PC-3 (cell line): ENCODE measurements at places on chromosomes 3 and 15. TPM values are rescaled to one million over a fixed set of nuclear protein-coding genes. Genes with fewer than 3 reads are reported as not detected.

SPINK8 gene
- not detected in 2 replicates for total RNA-seq

OCA2 gene
- not detected in 2 replicates for total RNA-seq

- H3K4me3 ChIP-seq, result peak overlapping the region; percentile 94
- H3K4me1 ChIP-seq, result no peaks in the 10 kb centered on the region
- peak overlapping the region; percentile 34 for H3K27ac ChIP-seq
- H3K36me3 ChIP-seq, result no peaks in the 10 kb centered on the region
Measured at GRCh38 chr3:125594581-125595011, 701 bp downstream of the OSBPL11 start.

GRCh38 chr3:65729555-65729954 lies 309.2 kb downstream of the MAGI1 start:
- no peaks in the 10 kb centered on the region for H3K36me3 ChIP-seq
- H3K4me1 ChIP-seq, result no peaks in the 10 kb centered on the region
- H3K27ac ChIP-seq, result no peak overlapping the region
- H3K27me3 ChIP-seq, result no peaks in the 10 kb centered on the region
